NCI-H2029 treated with DMSO at 0.1 percent for 48 hours (cell line): ENCODE measurements at places on chromosomes 6 and 20.

- no peak for DNase-seq
Observed at GRCh38 chr20:44326391-44327159, 10.3 kb upstream of the R3HDML start.

- DNase-seq, result no peak
Observed at GRCh38 chr20:55745840-55746239, 259.5 kb downstream of the CBLN4 start.

GRCh38 chr6:138692978-138693909, 80.3 kb upstream of the CCDC28A start:
- DNase-seq, result no peak

GRCh38 chr20:9705722-9706476, 133.0 kb downstream of the PAK5 start:
- DNase-seq, result no peak

- no peak for DNase-seq
Observed at GRCh38 chr6:163287626-163288025, 126.9 kb upstream of the QKI start.

DNA sequence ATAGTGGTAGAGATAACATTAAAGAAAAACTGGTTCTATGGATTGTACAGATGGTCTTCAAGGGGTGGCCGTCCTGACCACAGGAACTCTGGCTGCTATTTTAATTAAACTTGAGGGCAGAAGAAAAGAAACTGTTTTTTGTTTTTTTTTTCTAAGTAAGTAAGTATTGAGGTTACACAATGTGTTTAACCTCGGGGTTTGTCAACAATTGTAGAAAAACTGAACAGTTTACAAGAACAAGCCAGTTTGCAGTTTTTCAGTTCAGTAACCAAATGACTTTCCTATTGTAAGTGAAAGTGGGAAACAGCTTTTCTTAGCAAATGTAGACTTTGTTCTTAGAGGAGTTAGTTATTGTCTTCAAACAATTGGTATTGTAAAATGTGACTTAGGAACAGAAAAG, 77.0 kb downstream of the PLCB1 start:
- no peak for DNase-seq
